Activated CD8-positive, alpha-beta memory T cell treated with anti-CD3 and anti-CD28 coated beads for 4 hours (primary cell): ENCODE measurements at places on chromosomes 7 and 10.

GRCh38 chr10:22742678-22743077, 28.3 kb upstream of the PIP4K2A start:
- DNase-seq, result no peak

- no peak for DNase-seq
Observed at GRCh38 chr7:44185729-44186128, 3.5 kb downstream of the GCK start.

DNA sequence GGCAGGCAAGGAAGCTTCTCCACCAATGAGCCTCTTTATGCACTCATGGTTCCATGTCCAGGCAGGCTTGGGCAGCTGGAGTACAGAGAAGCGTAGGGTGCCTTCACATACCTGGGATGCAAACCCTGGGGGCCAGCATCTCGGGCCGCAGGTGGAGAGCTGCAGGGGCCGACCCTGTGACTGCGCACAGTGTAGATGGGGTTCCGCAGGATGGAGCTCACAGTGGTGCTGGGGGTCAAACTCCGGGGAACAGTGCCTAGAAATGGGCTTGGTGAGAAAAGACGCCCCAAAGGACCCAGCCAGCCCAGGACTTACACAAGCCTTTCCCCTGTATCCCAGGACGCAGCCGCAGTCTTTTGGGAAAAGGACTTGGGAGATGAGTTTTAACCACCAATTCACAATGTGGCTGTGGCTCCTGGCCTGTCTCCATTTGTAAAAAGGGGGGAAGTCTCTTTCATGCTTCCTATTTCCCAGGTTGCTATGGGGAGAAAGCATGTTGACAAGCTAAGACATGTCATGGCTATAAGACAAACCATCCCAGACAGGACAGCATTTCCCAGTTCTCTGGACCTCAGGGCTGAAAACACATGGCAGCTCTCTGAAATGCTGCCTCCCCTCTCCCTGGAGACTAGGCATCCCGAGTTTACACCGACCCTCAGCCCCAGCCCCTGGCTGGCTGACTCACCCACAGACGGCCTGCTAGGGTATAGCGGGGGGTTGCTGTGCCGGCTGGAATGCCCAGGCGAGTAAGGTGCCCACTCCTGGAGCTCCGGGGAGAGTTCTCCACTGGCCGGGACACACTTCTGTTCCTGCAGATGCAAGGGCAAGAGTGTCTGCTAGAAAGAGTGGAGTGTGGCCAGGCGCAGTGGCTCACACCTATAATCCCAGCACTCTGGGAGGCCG, 107.1 kb downstream of the DLG5 start:
- DNase-seq, result no peak

DNA sequence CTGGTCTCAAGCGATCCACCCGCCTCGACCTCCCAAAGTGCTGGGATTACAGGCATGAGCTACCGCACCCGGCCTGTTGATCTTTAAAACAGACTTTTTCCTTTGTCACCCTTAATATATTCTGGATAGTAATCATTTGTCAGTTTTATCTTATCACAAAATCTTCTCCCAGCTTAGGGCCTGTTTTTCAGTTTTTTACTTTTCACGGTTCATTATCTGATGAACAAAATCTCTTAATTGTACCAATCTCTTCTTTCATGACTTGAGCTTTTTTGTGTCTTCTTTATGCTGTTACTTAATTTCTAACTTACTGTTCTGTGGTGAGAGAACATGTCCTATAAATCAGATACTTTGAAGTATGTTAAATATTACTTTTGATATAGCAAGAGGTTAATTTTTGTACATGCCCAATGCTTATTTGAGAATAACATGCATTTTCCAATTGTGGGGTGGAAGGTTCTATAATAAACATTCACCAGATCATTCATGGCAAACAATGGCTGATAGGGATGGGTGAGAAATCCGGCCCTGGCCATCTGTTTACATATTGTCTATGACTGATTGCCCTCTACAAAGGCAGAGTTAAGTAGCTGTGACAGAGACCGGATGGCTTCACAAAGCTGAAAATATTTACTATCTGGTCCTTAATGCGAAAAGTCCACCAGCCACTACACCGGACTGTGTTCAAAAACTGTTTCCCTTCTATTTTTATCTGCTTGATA, 5.3 kb downstream of the PAPOLB start:
- no peak for DNase-seq

- DNase-seq, result no peak
Observed at GRCh38 chr7:157684157-157684908, 347.5 kb downstream of the DNAJB6 start.

DNA sequence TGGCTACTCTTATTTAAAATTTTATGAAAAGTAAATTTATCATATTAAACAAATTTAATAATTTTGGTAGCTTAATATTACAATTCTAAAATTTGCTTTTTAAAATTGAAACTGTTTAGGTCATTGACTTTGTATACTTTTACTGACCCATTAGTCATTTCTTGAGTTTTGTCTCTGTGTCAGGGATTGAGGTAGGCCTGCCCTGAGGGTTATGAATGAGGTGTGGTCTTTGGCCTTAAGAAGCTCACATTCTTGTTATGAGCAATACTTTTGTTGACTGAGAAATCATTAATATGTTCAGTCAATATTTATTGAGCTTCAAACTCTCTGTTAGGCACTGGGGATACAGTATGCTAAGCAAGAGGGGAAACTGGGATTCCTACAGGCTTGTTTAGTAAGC, 47.0 kb upstream of the RPA3 start:
- no peak for DNase-seq

- DNase-seq, result no peak
Observed at GRCh38 chr10:44960482-44961229, 1.1 kb downstream of the RASSF4 start.

DNA sequence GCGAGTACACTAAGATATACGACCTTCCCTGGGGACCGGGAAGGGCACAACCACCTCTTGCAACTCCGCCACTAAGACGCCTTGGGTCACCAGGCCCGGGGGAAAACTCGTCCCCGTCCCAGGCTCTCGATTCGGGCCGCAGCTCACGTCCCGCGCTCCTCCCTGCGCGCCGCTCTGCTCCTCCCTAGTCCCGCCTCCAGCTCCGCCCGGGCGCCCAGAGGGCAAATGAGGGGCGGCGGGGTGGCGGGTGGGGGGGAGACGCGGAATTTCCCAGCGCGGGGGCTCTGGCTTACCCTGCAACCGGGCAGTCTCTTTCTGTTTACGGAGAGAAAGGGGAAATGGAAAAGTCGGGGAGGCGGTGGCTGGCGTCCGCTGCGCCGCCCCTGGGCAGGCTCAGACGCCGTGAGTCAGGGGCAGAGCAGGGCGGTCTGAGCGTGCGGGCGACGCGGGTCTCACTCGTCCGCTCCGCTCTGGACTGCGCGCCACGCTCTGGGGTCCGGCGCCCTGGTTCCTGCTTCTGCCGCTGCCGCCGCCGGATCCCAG, at the start of gene MAP3K8:
Gene MAP3K8 (plus strand): TSS at position 455 of the 543 bp plus-strand sequence. CDS start 4,755 bp downstream, outside the sequence.
- peak; percentile 80 for DNase-seq
